ENCODE measurements at places on chromosomes 1 and 21.

DNA sequence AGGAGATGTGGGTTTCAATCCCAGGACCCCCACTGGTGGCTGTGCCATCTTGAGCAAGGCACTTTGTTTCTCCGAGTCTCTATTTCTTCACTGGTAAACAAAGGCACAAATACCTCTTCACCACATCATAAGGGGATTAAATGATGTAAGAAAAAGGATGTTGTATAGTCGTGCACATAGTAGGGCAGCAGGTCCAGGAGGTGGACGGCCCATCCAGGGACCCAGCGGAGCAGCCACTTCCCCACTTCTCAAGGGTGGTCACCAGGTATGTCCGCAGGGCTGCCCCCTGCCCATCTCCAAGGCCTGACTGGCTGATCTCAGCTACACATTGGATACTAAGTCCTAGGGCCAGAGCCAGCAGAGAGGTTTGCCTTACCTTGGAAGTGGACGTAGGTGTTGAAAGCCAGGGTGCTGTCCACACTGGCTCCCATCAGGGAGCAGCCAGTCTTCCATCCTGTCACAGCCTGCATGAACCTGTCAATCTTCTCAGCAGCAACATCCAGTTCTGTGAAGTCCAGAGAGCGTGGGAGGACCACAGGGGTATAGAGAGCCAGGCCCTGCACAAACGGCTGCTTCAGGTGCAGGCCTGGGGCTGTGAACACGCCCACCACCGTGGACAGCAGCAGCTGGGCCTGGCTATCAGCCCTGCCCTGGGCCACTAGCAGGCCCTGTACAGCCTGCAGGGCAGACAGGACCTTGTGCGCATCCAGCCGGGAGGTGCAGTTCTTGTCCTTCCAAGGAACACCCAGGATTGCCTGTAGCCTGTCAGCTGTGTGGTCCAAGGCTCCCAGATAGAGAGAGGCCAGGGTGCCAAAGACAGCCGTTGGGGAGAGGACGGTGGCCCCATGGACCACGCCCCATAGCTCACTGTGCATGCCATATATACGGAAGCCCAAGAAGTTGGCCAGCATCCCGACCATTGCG is 4.0 kb downstream of the AGT start:
- no peak for DNase-seq

GRCh38 chr1:222031318-222031717 is 289.4 kb upstream of the DUSP10 start:
- no peak for DNase-seq

DNA sequence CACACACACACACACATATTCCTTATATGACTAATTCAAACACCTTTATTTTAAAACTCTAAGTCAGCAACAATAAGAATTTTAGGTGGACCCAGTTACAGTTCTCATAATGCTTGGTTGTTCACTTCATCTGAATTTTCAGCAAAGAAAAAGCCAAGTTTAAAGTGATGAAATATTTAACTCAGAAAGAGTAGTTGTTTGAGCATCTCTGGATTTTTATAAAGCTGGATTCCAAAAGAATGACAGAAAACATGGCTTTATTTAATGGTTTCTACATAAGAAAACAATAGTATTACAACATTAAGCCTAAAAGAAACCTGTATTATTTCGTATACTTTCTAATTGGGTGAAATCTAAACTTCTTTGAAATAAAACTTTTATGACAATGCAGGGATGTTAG is 54.2 kb upstream of the ADAMTS5 start:
- DNase-seq: no peak

DNA sequence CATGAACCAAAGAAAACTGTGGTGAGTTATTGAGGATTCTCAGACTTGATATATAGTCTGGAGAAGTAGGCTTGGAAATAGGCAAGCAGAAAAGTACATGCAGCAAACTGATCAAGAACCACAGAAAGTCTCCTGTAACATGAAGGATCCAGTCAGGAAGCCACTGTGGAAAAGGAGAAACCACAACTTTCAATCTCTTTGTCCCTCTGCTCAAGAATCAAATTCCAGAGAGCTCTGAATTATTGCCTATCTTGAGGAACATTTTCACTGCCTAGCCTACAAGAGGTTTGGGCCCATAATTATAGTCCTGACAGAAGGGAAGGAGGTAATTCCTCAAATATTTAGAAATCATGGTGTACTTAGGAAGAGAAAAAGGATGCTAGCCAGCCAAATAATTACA is 43.0 kb upstream of the ADAMTS1 start:
- no peak for DNase-seq

DNA sequence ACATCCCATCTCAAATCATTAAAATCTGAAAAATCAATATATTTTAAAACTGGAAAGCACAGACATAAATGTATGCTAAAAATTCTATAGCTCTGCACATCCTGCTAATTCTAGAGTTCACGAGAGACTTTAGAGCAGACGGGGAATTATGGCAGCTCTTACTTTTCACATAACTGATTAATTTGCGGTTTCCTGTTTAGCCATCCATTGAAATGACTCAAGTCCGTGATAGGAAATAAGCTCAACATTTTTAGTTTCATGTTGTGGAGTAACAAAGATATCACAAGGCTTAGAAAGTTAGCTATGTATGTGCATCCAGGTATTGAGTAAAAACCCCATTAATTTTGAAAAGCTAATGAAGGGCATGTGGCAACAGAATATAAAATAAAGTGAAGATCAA is 123.2 kb downstream of the SMYD2 start:
- DNase-seq: no peak

DNA sequence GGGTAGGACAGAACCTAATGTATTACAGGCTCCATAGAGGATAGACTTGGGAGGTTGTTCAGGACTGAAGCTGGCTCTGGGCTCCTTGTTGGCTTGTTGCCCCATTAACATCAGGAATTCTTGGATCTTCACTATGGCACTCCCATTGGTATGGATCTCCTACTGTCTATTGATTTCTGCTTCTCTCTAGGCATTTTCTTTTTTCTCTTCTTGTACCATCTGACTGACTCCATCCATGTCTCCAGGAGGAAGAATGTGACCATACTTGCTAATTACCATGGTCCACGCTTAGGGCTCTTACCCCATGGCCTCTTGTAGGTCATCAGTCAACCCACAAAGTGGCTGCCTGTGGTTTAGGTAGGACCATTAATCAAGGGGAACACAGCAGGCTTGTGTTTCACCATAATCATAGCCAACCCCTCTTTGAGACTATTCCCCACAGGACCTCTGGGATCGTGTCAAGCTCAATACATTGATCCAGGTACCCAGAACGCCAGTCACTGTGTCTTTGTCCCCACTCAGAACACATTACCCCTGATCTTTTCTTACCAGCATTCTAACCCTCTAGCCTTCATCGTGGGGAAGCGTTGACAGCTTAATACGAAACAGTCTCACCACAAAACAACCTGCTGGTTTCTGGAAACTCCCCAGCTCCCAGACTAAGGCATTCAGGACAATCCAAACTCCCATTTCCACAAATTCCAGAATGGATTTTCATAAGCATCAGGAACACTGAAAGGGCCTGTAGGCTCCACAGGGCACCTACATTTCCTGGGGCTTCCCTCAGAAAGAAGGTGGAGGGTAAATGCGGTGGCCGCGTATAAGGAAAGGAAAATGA is 97.1 kb downstream of the ETS2 start:
- no peak for DNase-seq

DNA sequence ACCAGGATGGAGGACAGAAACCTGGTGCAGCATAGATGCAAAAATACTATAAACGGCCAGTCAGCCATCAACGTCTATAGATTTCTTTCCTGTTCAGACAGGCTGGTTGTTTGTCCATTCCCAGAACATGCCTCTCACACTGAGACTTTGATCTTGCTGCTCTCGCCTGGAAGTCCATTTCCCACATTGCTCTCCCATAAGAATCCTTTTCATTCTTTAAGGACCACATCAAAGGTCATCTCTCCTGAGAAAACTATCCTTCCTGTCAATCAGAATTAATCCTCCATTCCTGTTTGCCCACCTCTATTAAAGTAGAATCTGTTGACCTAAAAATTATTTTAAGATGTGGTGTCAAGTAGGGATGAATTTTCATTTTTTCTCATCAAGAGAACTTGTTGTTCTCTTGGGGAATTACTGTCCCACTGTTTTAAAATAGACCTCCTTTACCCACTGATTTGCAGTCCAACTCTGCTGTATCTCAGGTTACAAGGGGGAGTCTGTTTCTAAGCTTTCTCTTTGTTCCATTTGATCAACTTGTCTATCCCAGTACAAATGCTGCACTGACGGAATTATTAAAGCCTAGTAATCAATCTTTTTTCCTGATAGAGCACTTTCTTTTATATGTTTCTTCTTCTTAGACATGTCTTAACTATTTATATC is 172.7 kb downstream of the PATJ start:
- DNase-seq: no peak

GRCh38 chr1:32755098-32755809 is 52.7 kb upstream of the SYNC start:
- DNase-seq: no peak

GRCh38 chr1:201883786-201884185 is 4.9 kb upstream of the SHISA4 start:
- no peak for DNase-seq

- DNase-seq: no peak
Measured at GRCh38 chr1:198649968-198650338, 11.1 kb downstream of the PTPRC start.

GRCh38 chr1:182698971-182699370 is 14.6 kb upstream of the RGS8 start:
- no peak for DNase-seq

GRCh38 chr1:90501281-90501680 is 215.8 kb downstream of the BARHL2 start:
- DNase-seq: no peak

- DNase-seq: peak; percentile 89
Measured at GRCh38 chr1:119611701-119612113, 36.4 kb downstream of the ZNF697 start.

GRCh38 chr1:84919461-84919970 is 26.5 kb upstream of the LPAR3 start:
- no peak for DNase-seq

GRCh38 chr1:220966473-220966872 is 87.2 kb downstream of the HLX start:
- no peak for DNase-seq

DNA sequence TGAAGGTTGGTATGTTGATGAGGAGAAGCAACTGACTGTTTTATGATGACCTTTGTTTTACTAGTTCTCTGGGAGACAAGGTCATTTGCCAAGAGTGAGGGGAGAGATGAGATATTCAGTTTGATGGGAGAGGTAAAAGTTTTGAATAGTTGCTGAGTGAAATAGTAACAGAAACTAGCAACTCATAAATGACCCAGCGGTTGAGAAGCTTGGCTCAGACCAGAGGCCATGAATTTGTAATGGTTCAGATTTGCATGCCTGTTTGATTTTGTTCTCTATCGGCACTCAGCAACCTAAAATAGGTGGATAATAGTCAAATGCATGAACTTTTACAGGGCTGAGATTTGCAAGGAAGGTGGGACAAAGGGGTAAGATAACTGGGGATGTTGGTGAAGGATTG is 6.6 kb downstream of the CCDC30 start:
- no peak for DNase-seq

DNA sequence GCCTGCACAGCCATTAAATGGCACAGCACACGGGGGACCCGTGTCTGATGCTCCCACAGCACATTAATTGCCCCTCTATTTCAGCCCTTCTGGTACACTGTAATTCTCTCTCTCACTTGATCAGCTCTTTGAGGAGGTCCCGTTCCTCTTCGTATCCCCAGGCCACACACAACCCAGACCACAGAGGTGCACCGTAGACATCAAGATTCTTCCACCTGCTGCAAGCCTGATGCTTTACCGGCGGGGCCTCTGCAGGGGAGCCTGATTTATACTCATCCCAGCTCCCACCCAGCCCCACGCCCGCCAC is 759 bp downstream of the SMYD3 start:
- no peak for DNase-seq

- DNase-seq: no peak
Measured at GRCh38 chr1:111730706-111731105, 8.5 kb downstream of the INKA2 start.

DNA sequence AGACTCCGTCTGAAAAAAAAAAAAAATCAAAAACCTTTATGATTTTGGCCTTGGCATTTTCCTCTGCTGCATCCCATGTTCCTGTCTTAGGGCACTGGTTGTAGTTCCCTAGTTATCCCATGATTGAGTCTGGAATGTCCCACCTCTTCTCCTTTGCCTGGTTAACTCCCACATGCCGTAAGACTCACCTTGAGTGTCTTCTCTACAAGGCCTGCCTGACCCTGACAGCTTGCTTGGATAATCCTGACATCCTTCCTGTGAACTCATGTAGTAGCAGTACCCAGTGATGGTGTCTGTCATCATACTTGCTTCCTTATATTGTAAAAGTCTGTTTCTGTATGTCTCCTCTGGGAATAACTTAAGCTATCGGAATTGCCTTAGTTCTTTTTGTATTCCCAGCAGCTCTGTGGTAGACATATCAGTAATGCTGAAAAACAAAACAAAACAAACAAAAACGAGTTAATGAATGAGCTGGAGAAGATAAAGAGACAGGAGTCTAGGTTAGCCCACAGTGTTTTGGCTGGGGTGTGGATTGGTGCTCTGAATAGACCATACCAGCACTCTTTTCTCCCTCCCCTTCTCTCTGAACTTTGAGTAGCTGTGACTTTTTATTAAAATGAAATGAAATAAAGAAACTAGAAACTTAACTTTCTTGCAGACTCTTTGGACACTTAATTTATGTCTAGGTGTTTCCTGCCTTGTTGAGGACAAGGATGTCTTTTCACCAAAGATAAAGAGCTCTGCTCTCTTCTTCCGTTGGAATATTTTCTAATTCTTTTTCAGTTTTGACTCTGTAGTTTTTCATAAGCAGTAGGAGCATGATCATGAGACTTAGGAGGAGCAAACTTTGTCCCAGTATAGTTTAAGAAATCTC is 15.1 kb downstream of the NEK7 start:
- no peak for DNase-seq

DNA sequence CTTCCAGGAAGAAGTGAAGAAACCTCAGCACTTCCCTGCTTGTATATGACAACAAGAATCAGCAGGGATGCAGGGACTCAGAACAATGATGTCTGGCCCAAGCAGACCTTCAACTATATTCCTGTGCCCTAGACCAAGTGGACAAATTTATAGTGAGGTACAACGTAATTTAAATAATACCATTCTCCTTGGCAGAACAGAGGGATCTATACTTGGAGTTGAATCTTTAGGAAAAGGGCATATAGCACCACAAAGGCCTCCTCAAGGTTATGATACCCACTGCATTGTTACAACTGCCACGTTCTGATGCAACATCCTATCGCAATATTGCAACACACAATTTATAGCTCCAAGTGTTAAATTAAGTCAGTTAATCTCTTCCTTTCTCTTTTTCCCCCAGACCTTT is 29.1 kb upstream of the GFI1 start:
- DNase-seq: no peak

- peak; percentile 34 for DNase-seq
Measured at GRCh38 chr21:42149656-42150473, 69.1 kb upstream of the ABCG1 start.

- DNase-seq: no peak
Measured at GRCh38 chr1:101004061-101004460, 21.5 kb downstream of the DPH5 start.

DNA sequence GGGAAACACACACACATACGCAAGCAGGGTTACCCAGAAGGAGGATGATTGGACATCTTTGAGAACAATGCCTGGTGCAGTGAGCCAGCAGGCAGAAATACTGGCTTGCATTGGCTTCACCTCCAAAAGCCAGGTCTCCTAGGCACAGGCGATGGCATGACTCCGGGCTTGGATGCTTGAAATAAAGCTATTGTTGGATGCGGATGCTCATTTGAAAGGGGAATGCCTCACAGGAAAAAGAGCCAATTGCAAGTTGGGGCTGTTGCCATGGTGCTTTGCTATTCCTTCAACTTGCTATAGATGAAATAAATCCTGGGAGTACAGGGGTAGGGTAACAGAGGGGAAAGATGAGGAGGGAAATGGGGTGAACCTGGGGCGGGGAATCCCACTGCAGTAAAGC is 180.7 kb upstream of the SGIP1 start:
- DNase-seq: no peak

GRCh38 chr1:242245255-242245654 is 246.4 kb upstream of the MAP1LC3C start:
- no peak for DNase-seq

Data from Peyer's patch (tissue), 4 donors.